ENCODE measurements at places on chromosomes 11 and 22. TPM values are rescaled to one million over a fixed set of nuclear protein-coding genes. Genes with fewer than 3 reads are reported as not detected.
A peak's percentile ranks its signal among the peaks of the same experiment; 100 is the strongest.

DNA sequence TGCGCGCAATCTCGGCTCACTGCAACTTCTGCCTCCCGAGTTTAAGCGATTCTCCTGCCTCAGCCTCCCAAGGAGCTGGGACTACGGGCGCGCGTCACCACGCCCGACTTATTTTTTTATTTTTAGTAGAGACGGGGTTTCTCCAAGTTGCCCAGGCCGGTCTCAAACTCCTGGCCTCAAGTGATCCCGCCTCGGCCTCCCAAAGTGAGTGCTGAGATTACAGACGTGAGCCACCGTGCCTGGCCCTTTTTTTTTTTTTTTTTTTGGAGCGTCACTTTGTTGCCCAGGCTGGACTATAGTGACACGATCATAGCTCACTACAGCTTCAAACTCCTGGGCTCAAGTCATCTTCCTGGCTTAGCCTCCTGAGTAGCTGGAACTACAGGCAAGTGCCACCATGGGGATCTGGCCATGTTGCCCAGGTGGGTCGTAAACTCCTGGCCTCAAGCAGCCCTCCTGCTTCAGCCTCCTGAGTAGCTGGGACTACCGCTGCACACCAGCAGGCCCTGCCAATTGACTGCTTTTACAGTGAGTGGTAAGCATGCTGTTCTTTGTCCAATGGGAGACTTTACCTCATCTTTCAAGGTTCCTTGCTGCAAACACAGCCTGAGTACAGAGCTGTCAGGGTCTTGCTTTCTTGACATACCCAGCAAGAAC is 600 bp upstream of the CENPM start:
- peaks cover 29% of the 10 kb centered on the region for H3K36me3 ChIP-seq
- H3K27ac ChIP-seq, result peak overlapping the region; percentile 95
- DNase-seq, result no peak
- H3K27me3 ChIP-seq, result no peaks in the 10 kb centered on the region
- H3K4me1 ChIP-seq, result peaks cover 39% of the 10 kb centered on the region

DNA sequence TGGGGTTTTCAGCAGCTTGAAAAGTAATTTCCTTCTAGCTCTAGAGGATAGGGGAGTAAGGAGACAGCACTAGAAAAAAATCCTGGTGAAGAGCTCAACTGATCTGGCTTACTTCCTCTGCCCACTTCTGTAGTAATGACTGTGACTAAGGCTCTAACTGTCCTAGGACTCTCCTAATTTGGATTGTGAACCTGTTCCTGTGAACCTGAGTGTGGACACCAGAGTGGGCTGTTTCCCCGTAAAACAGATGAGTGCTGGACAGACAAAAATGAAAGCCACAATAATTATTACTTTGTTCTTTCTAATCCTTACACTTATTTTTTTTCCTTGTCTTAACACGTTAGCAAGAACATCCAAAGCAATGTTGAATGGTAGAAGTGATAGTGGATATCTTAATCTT is 154.1 kb downstream of the AASDHPPT start:
- H3K36me3 ChIP-seq, result no peaks in the 10 kb centered on the region
- no peaks in the 10 kb centered on the region for H3K4me1 ChIP-seq
- DNase-seq, result no peak
- no peaks in the 10 kb centered on the region for H3K27me3 ChIP-seq

CHST1 gene
- total RNA-seq, result not detected

PGM2L1 gene
- 6.5 TPM for total RNA-seq

Data from activated CD8-positive, alpha-beta T cell treated with anti-CD3 and anti-CD28 coated beads, Interleukin-2, amount 10 ng/mL, durations not matched to agents 7 days and 5 days (primary cell).